Hypothalamus (tissue), 51 donors: ENCODE measurements at places on chromosomes 12 and 14.

DNA sequence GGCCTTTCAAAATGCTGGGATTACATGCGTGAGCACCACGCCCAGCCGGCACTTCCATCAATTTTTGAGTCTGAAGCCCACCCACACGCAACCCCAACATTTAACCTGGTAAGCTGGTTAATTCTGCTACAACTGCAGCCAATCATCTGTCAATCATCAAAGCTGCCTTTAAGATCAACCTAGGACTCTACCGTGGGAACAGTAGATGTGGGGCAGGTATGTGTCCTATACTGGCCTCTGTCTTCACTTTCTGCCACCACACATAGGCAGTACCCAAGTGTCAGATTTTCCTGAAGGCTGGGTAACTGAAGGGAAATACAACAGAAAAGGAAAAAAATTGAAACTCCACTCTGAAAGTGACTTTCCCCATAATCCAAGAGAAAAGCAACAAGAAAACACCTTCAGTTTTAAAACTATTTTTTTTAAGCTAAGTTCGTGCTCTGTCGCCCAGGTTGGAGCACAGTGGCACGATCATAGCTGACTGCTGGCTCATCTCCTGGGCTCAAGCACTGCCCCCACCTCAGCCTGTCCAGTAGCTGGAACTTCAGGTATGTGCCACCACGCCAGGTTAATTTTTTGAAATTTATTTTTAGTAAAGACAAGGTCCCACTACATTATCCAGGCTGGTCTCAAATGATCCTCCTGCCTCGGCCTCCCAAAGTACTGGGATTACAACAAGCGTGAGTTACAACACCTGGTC lies 22.2 kb downstream of the VCPKMT start:
- no peak for DNase-seq

GRCh38 chr12:81953541-81953940 lies 194.4 kb upstream of the PPFIA2 start:
- no peak for DNase-seq

DNA sequence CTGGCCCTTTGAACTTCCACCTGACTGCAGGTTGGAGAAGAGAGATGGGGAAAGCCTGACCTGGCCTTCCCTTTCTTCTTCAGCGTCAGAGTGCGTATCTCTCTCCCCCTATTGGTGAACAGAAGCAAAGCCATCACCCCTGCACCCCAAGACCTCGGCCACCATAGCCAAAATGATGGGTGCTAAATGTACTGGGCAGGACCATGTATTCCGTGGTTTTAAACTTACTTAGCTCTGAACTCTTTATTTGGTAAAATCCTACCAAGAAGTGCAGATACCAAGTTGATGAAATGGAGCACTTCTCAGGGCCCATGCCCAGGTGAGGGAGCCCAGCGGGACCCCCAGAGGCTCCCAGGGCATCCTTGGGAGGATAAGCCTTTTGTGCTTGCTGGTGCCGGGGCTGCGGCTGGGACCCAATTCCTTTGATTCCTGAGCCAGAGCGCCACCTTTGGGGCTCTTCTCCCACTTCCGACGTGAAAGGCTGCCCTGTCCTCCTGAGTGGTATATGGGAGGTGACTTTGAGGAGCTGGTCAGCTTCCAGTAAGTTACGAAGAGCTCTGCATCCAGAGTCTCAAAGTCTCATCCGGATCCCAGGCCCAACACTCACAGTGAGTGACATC lies 9.4 kb downstream of the CCND2 start:
- no peak for DNase-seq

GRCh38 chr12:119354172-119354571 lies 19.6 kb downstream of the CCDC60 start:
- no peak for DNase-seq

GRCh38 chr12:57224973-57225679 lies 4.4 kb upstream of the SHMT2 start:
- DNase-seq = no peak

- DNase-seq = no peak
Measured at GRCh38 chr14:38125481-38126037, 82.1 kb upstream of the SSTR1 start.

DNA sequence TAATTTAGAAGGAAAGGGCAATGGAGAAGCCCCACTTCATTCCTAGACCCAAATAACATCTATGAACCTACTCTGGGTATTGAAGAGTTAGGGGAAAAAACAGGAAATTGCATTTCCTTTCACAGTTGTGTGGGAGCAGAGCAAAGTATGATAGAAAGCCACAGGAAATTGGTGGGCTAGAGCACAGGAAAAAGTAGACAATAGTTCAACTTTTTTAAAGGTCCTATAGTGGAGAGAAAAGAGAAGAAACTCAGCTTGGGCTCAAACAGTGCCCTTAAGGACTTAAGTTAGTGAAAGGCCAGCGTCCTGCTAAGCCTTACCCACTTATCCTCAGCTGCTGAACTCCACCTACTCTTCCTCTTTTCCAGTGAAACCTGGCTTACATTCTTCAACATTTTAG lies 258.1 kb downstream of the DPY19L2 start:
- DNase-seq = no peak

GRCh38 chr12:121964813-121965643 lies 46.6 kb downstream of the CFAP251 start:
- no peak for DNase-seq

GRCh38 chr12:105804591-105805265 lies 334.0 kb downstream of the NUAK1 start:
- DNase-seq = no peak

DNA sequence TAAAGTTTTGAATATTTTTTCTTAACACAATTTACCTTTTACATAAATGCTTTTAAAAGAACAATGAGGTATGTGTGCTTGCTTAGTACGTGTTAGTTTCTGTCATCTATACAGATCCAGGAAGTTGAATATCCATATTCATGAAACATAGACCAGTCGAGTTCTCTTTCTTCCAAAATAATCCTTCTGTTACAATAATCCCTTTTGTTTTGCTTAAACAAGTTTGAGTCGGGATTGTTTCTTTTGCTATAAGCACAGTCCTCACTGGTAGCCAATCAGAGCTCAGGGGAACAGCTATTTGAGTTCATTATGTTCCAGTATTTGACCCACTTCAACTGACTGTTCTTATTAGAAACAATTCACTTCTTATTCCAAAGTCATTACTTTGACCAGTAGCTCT lies 214.7 kb upstream of the FLRT2 start:
- DNase-seq = no peak

DNA sequence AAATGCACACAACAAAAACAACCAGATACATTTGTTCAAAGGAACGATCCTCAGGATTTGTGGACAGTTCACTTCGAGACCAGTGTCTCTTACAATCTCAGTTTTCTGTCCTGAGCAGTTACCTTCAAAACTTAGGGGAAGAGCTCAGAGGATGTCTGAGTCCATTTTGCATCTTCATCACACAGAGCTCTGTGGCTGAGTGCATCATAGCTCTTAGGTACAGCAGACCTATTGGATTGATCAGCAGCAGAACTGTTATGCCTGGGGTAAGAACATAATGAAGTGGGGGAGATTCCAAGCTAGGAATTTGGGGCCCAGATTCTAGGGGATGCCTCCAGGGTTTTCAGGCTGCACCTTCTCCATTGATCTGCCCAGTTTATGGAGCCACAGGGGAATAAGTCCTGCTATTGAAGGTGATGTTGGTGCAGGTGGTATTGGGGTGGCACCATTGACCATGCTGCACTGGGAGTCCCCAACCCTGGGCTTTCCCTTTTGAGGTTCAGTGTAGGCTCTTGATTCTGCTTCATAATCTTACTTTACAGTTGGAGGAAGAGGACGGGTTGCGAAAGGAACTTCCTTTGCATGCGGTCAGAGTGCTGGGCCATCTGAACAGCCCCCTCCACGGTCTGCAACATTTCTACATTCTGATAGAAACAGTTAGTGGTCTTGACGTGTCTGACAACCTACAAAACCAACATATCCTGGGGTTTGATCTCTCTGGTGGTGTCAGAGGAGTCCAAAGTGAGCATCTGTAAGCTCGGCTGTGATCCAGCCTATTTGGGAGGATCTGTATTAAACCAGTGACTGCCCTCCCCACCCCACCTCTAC lies 112.8 kb downstream of the CHST11 start:
- DNase-seq = no peak

- DNase-seq = no peak
Measured at GRCh38 chr14:69360438-69361108, 37.5 kb downstream of the ERH start.

- DNase-seq = no peak
Measured at GRCh38 chr12:110286623-110287022, 5.6 kb downstream of the ATP2A2 start.

DNA sequence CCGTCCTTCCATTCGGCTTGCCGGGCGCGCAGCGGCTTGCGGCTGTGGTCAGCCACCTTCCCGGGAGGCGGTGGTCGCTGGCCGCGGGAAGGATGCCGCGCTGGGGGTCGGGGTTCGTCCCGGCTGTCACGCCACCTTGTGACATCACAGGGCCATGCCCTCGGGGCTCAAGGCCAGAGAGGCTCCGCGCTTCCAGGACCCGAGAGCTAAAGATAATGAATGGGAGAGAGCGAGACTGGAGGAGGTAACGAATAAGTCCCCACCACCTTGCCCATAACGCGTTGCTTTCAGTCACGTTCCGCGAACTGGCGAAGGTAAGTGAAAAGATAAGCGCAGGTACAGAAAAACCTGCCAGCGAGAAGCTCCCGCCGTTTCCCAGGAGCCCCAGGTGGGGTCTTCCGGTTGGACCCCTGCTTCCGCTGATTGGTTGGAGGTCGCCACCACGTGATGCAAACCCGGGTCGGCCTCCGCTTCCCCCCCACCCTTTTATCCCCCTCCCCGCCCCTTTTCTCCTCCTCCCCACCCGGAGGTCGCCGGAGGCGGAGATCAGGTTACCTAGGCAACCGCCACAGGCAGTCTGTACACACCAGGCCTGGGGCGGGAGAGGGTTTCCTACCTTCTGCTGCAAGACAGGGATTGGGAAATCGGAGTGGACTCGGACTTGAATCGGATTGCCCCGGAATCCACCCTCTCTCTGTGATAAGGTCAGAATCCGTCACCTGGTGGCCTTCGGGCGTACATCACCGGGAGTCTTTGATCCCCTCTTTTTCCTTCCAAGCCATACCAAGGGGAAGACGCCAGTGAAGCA lies at the start of gene LRRC9:
LRRC9 (plus strand) TSS at position 575 of the 808 bp plus-strand sequence.
- peak; percentile 57 for DNase-seq

DNA sequence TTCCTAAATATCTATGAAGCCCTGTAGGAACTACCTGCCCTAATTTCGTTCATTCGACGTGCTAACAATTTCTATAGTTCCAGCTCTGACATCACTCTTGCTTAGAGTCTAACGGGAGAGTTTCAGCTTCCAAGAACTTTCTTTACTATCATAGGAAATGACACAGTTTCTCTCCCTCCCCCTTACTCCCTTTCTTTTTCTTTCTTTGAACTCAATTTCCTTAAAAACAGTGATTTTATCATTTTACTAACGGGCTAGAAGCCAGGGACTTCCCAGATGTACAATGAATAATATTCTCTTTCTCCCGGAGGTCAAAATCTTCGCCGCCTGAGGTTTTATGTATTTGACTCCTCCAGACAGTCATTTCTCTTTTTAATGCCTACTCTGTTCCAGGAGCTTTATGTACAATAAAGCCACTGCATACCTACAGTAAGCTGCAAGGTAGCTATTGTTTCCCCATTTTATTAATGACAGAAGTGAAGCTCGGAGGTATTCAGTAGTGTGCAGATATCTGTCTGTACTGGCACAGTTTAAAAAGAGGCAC lies 15.7 kb downstream of the SMCO2 start:
- no peak for DNase-seq

GRCh38 chr12:14824012-14824634 lies 10.1 kb upstream of the SMCO3 start:
- DNase-seq = no peak

- DNase-seq = no peak
Measured at GRCh38 chr14:103743691-103744090, 28.1 kb downstream of the ZFYVE21 start.

DNA sequence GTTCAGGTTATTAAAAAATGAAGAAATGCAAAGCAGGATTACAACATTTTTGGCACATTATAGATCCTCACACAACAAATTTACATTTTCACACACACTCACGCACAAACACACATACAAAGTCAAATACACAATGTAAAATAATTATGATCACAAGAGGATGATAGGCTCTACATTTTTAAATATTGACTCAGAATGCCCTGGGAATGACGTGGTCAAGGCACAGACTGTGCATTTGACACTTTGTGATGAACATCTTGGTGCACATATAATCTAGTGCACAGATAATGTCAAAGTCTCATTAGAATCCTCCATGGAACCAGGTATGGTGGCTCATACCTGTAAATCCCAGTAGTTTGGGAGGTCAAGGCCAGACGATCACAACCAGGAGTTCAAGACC lies 49.4 kb downstream of the DPF3 start:
- DNase-seq = no peak

GRCh38 chr14:94486883-94487282 lies 10.9 kb upstream of the SERPINA9 start:
- DNase-seq = no peak

DNA sequence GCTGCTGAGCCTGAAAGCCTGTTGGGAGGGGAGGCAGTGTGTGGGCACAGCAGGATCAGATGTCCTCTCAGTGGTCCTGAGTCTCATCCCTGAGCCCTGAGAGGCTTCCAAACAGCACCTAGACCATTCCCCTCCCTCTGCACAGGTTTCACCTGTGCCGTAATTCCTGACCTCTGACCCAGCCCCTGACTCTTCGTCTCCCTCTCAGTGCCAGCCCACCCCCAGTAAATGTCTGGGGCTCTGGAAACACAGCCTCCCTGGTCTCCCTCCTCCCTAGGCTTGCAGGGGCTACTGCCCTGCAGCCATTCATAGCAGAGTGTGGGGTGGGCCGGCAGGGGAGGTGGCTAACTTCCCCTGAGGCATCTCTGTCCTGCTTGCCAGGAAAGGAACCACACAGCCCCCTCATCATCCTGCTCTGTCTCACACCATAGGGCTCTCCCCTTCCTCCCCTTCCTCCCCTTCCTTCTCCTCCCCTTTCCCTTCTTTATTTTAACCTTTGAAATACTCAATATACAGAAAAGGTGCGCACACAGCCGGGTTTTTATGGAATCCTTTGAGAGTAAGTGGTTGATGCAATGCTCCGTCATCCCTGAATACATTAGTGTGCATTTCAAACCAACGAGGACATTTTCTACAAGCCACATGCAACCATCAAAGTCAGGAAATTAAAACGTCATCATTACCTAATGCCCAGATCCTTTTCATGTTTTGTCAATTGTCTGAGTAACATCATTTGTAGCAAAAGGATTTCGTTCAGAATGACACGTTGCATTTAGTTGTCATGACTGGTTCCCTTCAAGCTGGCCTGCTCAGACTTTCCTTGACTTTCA lies 67.0 kb downstream of the PRMT8 start:
- no peak for DNase-seq

- DNase-seq = no peak
Measured at GRCh38 chr12:124332058-124332672, 37.3 kb downstream of the RFLNA start.
